Activated naive CD4-positive, alpha-beta T cell treated with Interleukin-2 at 50 U/mL for 16 hours (primary cell): ENCODE measurements at places on chromosomes 3 and 15.

DNA sequence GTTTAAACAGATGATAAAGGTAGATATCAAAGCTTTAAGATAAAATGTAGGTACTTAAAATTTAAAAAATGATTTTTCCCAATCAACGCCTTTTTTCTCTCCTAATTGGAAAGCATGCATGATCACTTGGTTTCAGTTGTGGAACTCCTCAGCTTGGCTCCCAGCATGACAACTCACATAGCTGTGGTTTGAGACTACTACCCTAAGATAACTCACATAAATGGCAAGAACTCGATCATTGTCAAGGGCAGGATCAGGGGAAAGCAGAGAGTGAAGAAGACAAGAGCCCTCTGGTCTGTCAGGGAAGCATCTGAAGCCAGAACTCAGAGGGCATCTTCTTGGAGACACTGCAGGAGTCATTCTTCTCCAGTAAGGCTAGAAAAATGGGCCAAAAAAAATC, 516.7 kb downstream of the NTRK3 start:
- no peak for DNase-seq

DNA sequence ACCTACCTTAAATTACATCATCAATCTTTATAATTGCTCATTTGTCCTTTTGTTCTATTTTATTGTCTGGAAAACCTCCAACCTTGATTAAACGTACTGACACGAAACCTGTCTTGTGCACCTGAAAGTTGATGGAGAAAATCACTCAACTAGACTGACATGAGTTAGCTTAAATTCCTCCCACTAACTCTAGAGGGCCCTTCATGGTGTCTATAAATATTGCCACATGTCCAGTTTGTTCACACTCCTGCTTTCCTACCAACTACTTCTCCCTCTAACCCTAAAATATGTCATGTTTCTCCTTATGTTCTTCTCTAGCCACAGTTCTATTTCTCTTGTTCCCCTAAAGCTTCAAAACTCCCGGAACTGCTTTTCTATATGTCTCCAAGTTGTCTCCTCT, 59.8 kb upstream of the SGO1 start:
- no peak for DNase-seq

DNA sequence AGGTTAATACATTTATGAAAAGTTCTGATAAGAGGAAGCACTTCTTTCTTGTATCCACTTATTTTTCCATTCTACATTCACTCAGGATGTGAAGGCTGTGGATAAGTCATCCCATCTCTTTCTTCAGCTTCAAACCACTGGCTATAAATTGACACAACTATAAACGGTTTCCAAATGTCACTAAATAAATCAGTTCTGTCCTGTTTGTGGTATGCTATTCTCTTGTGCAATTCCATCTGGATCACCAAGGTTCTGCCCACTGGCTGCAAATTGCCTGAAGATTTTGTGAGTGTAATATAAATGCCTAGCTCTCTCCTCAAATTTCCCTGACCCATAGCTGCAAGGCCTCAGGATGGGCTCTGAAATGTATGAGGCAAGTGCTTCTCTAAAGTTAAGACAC, 7.1 kb upstream of the LMOD3 start:
- DNase-seq, result no peak

DNA sequence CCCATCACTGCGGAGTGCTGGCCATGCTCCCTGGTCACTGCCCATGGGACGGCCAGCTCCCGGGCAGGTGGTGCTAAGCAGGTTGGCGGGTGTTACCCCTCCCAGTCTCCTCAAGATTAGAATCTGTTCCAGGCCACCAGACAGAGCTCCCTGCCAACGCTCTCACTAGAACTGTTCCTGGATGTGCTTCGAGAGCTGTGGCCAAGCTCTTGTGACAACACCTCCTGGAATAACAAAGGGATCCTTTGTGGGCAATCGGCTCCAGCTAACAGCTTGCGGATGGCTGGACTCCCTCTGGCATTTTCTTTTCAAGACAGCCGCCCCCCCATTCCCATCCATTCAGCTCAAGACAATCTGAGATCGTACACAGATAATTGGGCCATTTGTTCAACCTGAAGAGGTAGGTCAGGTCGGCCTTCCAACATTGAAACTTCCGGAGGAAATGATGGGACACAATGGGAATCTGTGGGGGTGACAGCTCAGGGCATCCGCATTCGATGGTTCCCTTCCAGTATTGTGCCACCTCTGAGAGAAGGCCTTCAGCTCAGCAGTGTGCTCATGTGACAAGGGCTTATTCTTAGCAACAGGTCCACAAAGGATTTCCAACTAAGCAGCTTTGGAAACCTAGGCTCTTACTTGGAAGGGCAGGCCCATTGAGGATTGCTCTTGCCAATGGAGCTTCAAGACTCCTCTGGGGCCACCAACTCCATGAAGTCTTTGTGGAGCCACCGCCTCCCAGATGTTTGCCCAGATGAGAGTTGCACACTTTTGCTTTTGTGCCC, 11.6 kb upstream of the EPHB3 start:
- DNase-seq, result no peak

GRCh38 chr3:50270422-50271224, 1.7 kb downstream of the SEMA3B start:
- DNase-seq, result no peak

DNA sequence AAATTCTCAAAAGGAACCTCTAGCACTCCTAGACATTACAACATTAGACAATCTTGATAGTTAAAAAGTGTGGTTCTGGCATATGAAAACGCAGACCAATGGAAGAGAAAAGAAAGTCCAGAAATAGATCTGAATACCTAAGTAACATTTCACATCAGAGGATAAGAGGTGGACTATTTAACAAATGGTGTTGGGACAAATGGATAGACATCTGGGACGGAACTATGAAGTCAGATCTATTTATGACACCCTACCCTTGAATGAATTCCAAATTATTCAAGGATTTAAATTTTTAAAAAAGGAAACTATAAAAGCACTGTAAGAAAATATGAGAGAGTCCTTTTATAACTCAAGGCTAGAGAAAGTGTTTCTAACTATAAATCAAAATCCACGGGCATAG, 111.3 kb downstream of the SCN11A start:
- DNase-seq, result no peak

DNA sequence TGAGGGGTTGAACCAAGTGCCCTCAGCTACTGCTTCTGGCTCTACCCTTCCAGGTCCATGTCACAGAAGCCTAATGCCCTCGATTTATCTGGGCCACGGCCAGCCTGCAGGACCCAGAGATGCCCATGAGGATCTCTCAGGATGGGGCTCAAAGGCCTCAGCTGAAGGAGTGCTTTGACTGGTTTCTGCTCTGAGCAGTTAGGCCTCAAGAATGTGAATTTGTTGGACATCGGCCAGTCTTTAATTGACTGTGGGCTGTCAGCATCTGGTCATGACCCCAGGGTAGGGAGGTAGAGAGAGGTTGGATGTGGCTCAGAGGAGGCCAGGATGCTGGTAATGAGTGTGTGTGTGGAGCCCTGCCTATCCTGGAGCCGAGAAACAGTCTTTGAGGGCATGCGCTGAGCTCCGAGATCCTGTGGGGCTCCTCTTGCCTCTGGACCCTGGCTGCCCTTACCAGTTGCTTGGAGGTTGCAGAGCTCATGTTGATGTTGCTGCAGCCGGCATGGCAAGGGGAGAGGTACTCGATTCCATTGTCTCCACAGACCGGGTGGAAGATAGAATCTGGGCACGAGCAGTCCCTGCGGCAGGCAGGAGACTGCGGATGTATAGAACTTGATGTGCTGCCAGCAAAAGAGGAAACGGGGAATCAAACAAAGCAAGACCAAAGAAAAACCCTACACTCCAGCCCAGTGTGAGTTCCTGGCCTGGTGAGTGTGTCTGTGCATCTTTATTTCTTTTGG, 49.1 kb upstream of the RAB6B start:
- DNase-seq, result no peak
